Stimulated activated CD8-positive, alpha-beta memory T cell treated with anti-CD3 and anti-CD28 coated beads, Interleukin-7, amount 100 ng/mL, for 48 hours (primary cell): ENCODE measurements at places on chromosomes 2 and 18.

GRCh38 chr2:56713978-56714377 lies 530.2 kb downstream of the CCDC85A start:
- no peak for DNase-seq

- no peak for DNase-seq
These were observed 281.8 kb downstream of the CLIP4 start for GRCh38 chr2:29397039-29397438.

DNA sequence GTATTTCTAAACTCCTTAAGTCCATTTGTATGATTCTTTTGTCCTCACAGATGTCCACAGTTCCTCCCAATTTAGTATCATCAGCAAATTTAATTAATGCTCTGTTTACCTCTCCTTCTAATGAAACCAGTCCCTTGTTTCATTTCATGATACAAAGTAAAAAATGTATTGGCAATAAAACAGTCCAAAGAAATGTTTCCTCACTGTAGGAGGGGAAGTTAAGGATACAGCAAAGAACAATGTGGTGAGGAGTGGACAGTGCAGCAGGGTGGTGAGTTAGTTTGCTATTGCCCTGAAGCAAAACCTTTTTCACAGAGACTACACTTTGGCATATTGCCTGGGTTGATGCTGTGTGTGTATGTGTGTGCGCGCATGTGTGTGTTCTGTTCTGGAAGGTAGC lies 401.5 kb downstream of the ARHGAP15 start:
- DNase-seq, result no peak

DNA sequence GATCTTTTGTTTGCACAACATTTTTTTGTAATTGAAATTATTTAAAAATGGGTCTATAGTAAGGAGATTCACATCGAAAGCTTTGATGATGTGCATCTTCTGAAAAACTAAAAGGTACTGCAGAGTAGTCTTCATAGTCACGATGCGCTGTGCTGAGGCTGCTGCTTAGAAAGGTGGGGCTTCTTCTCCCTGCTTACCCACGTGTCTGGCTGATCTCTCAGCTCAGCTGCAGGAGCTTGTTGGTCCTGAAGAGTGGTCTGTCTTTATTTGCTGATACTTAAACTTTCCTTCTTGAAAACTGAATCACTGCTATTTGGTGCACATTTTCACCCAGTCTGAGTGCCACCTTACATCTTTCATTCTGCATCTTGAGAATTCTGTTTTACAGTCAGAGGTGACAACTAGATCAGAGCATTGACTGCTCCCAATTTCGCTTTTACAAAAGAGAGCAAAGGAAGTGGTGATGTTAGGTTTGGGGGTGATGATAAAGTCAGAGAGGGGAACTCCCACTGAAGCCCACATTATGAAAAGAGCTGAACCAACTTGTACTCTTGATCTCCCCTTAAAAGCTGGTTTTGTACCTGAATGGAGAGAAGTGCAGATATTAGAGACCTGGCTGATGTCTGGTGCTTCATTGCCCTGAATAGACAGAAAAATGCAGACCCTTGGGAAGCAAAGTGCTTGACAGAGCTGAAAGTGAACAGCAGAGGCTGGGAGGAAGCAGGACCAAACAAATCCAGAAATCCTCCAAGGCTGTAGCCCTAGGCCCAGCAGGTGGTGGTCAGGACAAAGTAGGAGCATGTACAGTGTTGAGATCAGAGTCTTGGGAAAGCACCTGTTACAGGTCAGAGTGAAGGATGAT lies 984.5 kb downstream of the TSN start:
- DNase-seq, result no peak

GRCh38 chr2:194725169-194725568 lies 931.9 kb upstream of the SLC39A10 start:
- no peak for DNase-seq

GRCh38 chr18:10896851-10897250 lies 252.5 kb downstream of the PIEZO2 start:
- DNase-seq, result no peak

DNA sequence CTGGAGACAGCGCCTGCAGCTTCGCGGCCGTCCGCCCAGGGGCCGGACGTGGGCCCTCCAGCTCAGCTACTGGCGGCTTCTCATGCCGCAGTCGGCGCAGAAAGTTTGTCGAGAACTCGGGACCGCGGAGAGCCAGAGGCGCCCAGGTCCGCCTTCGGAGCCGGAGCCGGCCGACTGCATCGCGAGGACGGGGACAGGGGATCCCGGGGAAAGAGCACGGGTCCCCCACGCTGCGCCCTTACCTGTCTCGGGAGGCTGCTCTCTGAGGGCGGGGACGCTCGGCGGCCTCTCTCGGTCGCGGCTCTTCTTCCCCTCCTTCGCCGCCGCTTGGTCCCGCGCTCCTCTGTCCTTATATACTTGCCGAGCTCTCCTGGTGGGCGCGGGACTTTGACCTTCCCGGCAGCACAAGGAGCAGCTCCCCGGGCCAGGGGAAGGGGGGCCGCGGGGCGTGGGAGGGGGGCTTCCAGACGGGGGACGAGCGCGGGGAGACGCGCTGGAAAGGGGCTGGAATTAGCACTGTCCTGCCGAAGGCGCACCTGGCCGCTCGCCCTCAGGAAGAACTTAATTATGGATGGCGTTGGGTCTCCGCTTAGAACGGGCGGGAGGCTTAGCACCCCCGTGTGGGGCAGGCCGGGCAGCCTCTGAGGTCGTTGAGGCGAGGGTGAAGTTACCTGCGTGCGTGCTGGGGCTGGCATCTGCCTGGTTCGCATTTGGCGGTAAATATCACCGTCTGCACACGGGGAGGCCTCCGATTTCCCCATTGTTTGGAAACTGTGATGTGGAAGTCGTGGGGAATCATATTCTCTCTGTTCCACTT lies at the start of gene POMC:
TSS of gene POMC (minus strand) at position 325 of the 817 bp plus-strand sequence. CDS start 3,808 bp downstream, outside the sequence.
- DNase-seq, result no peak
